ENCODE measurements at places on chromosomes 1 and 21.

DNA sequence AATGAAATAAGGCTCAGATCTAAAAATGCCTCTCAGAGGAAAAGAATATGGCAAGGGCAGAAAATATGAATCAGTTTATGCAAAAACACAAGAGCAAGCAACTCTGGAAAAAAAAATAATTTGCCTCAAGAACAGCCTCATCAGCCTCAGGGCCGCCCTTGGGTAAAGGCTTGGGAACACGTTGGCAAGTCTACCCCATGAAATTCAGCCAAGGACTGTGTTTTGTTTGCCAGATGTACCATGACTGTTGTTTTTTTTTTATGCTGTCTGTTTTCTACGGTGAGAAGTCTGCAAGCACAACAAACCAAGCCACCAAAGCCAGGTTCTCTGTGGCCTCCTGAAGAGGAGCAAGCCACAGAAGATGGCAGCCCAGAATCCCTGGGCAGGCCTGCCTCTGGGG, 18.0 kb downstream of the HHIPL2 start:
- H3K36me3 ChIP-seq: no peaks in the 10 kb centered on the region
- no peaks in the 10 kb centered on the region for H3K4me1 ChIP-seq
- no peak for DNase-seq
- H3K27ac ChIP-seq: no peak overlapping the region

GRCh38 chr1:159211331-159212136, 6.9 kb downstream of the ACKR1 start:
- peaks cover 4% of the 10 kb centered on the region for H3K27me3 ChIP-seq
- H3K4me1 ChIP-seq: no peaks in the 10 kb centered on the region
- no peak overlapping the region for H3K4me3 ChIP-seq
- peak; percentile 22 for DNase-seq
- H3K36me3 ChIP-seq: no peaks in the 10 kb centered on the region

DNA sequence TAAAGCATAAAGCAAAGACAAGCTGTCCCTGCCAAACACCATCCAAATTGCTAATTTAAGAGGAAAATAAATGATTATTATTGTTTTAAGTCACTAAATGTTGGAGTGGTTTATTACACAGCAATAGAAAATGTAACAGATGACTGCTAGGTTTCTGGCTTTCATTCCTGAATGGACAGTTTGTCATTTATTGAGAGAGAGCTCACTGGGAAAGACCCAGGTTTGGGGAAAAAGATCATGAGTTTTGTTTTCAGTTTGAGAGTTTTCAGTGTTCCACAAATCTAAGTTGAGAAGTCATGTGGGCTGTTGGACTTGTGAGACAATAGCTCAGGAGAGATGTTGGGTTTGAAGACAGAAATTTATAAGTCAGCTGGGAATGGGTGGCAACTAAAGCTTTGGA, 5.4 kb downstream of the GPA33 start:
- H3K36me3 ChIP-seq: no peaks in the 10 kb centered on the region
- H3K27ac ChIP-seq: no peak overlapping the region
- DNase-seq: no peak
- no peak overlapping the region for H3K4me3 ChIP-seq
- no peaks in the 10 kb centered on the region for H3K27me3 ChIP-seq
- peaks cover 9% of the 10 kb centered on the region for H3K4me1 ChIP-seq

- H3K27ac ChIP-seq: no peak overlapping the region
- H3K4me1 ChIP-seq: no peaks in the 10 kb centered on the region
- H3K4me3 ChIP-seq: no peak overlapping the region
- no peak for DNase-seq
Observed at GRCh38 chr1:54583871-54584270, 35.8 kb downstream of the ACOT11 start.

- no peaks in the 10 kb centered on the region for H3K4me1 ChIP-seq
- no peak overlapping the region for H3K4me3 ChIP-seq
- no peak overlapping the region for H3K27ac ChIP-seq
- no peaks in the 10 kb centered on the region for H3K36me3 ChIP-seq
- peak; percentile 4 for DNase-seq
Observed at GRCh38 chr21:46108827-46109312, 11.0 kb downstream of the COL6A2 start.

GRCh38 chr1:199898654-199899053, 128.9 kb upstream of the NR5A2 start:
- no peaks in the 10 kb centered on the region for H3K36me3 ChIP-seq
- no peaks in the 10 kb centered on the region for H3K4me1 ChIP-seq
- no peaks in the 10 kb centered on the region for H3K27me3 ChIP-seq
- H3K4me3 ChIP-seq: no peak overlapping the region
- no peak overlapping the region for H3K27ac ChIP-seq

Measured in natural killer cell (primary cell).